ENCODE measurements at places on chromosomes 11 and 22.

- no peak for DNase-seq
Measured at GRCh38 chr11:58773337-58773736, 41.6 kb upstream of the GLYAT start.

DNA sequence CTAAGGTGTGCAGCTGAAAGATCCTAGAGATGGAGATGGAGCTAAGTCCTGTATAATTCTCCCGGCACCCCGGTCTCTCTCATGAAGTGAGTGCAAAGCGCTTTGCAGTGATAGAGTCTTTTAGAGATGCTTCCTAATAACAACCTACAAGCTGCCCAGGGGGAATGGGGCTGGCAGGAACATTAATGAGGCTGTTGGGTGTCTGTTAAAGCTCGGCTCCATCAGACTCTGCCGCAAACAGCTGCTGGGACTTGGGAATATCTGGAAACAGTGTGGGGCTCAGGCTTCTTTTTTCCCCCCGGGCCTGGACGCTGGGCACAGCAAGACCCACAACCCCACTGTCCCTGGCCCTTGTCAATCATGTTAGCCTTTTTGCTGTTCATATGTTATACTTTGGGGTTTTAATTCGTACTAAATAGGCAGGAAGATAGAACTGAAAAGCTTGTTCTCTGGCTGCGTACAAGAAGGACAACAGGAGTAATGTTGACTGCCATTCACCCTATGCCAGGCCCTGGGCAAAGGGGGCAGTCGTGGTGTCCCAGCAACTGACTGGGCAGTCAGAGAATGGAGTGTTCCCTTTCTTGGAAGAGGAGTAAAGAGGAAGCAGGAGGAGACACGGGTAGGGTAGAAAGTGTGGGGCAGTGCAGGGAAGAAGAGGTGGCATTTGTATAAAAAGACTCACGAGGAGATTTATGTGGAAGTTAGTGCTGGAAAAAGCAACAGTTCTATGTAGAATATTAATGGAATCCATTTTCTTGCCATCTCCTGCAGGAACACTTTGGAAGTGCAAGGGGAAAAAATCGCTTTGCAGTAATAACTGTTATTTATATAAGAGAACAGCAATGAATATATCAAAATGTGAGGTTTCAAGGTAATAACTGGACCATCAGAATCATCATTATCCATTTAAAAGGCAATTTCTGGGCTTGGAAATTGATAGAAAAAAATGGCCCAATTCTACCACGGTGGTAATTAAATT lies 232.8 kb downstream of the GRIK4 start:
- no peak for DNase-seq

DNA sequence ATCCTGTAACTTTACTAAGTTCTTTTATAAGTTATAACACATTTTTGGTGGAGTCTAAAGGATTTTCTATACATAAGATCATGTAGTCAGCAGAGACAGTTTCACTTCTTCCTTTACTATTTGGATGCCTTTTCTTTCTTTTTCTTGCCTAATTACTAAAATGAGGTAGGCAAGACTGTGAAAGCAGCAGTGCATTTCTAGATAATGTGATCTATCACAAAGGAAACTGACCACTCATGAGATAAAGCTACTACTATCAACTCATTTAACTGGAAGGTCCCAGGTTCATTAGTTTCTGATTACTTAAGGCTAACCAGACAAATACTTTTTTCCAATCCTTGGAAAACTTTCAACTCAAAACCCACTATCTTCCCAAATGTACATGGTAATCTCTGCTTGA lies 196.2 kb upstream of the E2F8 start:
- DNase-seq: no peak

GRCh38 chr11:20600551-20600950 lies 1.1 kb downstream of the SLC6A5 start:
- DNase-seq: no peak

GRCh38 chr11:1397146-1397861 lies 7.6 kb downstream of the BRSK2 start:
- DNase-seq: no peak

- no peak for DNase-seq
Measured at GRCh38 chr11:92834296-92835020, 135.0 kb upstream of the MTNR1B start.

DNA sequence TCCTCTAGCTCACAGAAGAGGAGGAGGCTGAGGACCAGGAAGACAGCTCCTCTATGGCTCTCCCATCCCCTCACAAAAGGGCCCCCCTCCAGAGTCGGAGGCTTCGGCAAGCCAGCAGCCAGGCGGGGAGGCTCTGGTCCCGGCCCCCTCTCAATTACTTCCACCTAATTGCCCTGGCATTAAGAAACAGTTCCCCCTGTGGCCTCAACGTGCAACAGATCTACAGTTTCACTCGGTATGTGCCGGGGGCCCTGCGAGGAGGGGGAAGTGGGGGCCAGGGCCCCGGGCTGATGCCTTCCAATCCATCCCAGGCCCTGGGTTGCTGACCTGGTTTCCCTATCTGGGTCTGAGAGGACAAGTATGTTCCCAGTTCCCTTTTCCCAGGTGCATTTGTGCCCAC lies 7.9 kb downstream of the FOXR1 start:
- DNase-seq: no peak

GRCh38 chr11:72301486-72301885 lies 57.5 kb upstream of the PHOX2A start:
- no peak for DNase-seq

DNA sequence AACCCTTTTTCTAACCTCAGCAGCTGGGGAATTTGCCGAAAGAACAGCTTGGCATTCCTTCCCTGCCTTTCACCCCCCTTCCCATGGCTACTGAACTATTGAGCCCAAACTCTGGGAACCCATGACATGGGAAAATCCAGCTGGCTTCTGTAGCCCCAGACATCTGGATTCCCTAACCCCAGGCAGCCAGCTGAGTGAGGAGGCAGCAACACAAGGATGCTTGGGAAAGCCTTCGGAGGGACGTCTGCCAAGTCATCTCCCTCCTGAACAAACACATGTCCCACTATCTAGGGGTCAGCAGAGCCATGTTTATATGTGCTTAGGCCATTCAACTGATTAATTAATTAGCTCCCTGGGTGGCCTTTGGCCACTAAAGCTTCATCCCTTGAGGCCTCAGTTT lies 21.6 kb downstream of the LRRC55 start:
- no peak for DNase-seq

- no peak for DNase-seq
Measured at GRCh38 chr22:17281026-17281425, 61.8 kb upstream of the ADA2 start.

- no peak for DNase-seq
Measured at GRCh38 chr11:36105743-36106581, 162.1 kb downstream of the LDLRAD3 start.

- peak; percentile 86 for DNase-seq
Measured at GRCh38 chr11:12281571-12282478, 95.5 kb upstream of the PARVA start.

DNA sequence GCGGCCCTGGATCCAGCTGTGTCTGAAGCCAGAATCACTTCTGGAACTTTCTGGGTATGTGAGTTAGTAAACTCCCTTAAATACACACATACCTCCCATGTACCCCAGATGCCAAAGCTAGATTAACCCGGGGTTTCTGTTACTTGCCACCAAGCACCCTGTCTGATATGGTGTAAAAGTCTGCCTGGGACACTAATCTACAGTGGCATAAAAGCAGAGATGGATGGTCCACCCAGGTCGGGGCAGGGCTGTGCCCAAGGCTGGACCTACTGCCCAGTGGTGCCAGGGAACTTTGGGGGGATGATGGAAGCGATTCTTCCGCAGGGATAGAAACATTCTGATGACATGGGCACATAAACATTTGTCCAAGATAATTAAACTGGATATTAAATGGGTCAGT lies 12.7 kb downstream of the MRGPRF start:
- DNase-seq: no peak

DNA sequence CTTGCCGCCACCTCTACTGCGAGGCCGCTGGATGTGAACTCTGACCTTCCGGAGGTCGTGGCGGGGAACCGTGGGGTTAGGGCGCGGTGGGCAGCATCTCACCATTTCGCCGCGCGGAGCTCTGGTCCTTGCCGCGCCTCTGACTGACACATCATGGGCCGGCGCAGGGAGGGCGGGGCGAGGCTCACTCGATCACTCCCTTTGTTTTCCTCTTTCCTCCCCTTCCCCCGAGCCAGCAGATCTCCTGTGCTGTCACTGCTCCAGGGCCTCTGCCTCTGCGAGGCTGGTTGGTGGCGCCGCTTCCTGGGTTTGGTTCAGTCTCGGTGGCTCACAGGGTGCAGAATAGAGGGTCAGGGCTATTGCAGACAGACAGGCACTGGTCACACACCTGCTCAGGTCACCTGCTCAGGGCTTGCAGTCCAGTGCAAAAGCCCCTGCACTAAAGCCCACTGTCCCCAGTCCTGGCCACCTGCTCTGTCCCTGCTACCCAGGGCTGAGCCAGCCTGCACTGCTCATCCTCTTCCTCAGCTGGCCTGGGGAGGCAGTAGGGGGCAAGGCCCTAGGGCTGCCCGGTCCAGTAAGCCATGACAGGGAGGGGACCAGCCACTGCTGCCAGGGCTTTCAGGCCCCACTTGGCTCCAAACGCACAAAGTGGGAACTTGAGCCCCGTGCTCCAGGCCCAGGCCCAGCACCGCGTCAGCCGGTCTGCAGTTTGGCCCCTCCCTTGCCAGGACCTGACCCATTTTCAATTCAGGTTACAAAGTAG lies 36.2 kb downstream of the PISD start:
- DNase-seq: no peak

DNA sequence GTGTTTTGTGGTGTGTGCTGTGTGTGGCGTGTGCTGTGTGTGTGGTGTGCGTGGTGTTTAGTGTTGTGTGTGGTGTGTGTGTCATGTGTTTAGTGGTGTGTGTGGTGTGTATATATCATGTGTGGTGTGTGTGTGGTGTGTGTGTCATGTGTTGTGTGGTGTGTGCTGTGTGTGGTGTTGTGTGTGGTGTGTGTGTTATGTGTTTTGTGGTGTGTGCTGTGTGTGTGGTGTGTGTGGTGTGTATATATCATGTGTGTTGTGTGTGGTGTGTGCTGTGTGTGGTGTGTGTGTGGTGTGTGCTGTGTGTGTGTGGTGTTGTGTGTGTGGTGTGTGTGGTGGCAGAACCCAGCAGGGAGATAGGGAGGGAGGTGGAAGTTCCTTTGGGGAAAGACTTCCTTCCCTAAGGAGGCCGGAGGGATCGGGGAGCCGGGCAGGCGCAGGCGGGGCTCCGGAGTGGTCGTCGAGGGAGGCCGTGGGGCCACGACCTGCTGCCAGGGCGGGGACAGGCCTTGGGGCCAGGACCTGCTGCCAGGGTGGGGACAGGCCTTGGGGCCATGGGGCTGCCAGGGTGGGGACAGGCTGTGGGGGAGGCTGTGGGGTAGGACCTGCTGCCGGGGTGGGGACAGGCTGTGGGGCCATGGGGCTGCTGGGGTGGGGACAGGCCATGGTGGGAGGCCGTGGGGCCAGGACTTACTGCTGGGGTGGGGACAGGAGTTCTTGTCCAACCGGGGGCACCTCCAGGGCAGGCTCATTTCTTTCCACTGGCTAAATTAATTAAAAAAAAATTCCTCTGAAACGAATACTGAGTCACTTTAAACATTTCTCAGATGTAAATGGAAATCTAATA lies 15.2 kb downstream of the PIM3 start:
- peak; percentile 75 for DNase-seq

DNA sequence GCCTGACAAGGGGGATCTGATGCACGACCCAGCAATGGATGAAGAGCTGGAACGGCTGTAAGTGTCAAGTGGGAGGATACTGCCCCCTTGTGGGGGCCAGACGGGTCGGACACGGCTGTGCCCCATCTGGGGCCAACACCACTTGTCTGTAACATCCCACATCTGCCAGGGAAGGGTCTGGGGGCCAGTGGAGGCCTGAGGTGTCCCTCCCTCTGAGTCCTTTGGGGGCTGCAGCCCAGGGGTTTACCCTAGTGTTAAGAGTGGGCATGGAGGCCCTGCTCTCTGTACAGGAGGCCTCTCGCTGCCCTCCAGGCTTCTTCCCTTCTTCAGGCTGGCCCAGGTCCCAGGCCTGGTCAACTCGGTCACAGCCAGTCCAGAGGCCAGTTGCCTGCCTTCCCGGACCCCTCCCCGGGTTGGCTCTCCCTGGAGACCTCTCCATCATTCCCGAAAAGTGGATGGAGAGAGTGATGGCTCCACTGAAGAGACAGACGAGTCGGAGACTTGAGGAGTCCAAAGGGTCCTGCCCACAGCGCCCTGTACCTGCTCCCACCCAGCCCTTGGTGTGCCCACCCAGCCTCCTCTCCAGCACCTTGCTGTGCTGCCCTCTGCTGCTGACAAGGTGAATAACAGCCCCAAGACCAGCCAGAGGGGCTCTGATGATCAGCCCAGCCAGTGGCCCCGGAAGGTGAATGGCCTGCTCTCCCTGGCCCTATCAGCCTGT lies 15.4 kb downstream of the ARFGAP2 start:
- no peak for DNase-seq

- no peak for DNase-seq
Measured at GRCh38 chr22:26610996-26611395, 6.8 kb downstream of the CRYBB1 start.

- DNase-seq: no peak
Measured at GRCh38 chr11:68831124-68831523, 10.6 kb downstream of the CPT1A start.

GRCh38 chr11:85096939-85097338 lies 530.2 kb downstream of the DLG2 start:
- no peak for DNase-seq

GRCh38 chr11:31529701-31530100 lies 20.1 kb downstream of the ELP4 start:
- no peak for DNase-seq

GRCh38 chr11:45454917-45455401 lies 168.8 kb upstream of the SYT13 start:
- DNase-seq: no peak

DNA sequence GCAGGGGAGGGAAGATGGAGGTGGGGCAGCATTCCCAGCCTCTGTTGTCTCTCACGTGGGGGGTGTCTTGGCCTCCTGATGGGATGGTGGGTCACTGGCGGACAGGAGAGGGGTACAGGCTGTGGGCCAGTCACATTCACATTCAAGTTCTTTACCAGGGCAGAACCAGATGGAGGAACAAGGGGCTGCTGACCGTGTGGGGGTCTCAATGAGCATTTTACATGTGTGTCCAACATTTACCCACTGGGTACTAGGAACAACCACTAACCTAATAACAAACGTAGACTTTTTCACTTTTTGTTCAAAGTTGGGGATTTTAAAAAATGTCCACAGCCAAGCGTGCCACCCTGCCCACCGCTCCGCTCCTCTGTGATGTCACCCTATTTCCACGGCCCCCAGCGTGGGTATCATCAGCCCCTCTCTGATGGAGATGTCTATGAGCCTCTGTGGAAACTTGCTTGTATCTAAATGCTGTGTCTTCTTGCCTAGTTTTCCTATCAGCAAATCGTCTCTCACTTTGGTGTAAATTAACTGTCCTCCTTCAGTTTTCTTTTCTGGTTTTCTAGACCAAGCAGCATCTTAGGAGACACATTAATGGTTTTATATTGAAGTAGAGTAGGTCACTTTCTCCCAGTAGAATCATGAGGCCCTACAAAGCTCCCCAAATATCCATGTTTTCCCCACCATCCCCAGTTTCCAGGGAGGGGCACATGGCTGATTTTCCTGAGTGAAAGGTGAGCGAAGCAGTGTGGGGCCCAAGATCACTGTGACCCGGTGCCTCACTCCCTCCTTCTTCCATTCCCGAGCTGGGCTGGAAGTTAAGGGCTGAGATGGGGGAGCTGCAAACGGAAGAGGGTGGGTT lies 936.7 kb downstream of the BRD1 start:
- DNase-seq: peak; percentile 29

All from coronary artery (tissue), 2 donors.